T-helper 2 cell treated with Interferon-gamma antibody and Interleukin-4, amounts not matched to agents 5 μg/mL and 100 μg/mL, for 36 hours (primary cell): ENCODE measurements at places on chromosomes 6 and 20.

- DNase-seq: peak; percentile 17
Observed at GRCh38 chr6:131923356-131923755, 27.8 kb downstream of the CCN2 start.

DNA sequence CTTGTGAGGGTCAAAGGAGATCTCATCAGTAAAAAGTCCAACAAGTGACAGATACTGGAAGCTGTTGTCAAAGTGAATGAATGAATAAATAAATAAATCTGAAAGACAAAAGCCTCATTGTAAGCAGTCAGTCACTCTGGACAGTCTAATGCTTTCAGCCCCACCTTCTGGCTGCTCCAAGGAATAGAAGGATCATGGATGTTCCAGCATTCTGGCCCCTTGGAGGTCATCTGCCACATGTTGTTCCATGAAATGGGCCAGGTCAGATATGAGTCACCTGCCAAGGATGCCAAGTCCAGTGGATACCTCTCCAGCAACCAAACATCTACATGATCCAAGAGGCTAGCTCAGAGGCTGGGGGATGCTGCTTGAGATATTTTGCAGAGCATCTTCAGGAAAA is 185.6 kb downstream of the BMP7 start:
- no peak for DNase-seq

GRCh38 chr6:16391451-16391912 is 153.1 kb downstream of the GMPR start:
- no peak for DNase-seq

DNA sequence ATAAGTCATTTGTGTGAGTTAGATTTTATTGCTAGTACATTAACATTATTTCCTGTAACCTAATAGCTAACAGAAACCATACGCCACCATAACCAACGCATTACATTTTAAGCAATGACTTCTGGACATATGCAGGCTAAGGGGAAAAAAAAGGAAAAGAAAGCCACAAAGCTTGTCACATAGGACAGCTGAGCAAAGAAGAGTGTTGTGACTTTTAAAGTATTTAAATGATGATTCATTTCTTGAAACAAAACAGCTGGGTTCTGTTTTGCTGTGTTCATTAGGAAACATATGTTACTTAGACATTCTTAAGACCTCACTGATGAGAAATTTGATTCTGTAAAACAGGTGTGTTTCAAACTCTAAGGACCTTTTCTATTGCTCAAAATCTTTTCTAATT is 171.4 kb downstream of the COL9A1 start:
- no peak for DNase-seq

GRCh38 chr6:139588076-139588639 is 213.7 kb upstream of the CITED2 start:
- no peak for DNase-seq

- no peak for DNase-seq
Observed at GRCh38 chr6:137156650-137157049, 16.8 kb downstream of the IL22RA2 start.

DNA sequence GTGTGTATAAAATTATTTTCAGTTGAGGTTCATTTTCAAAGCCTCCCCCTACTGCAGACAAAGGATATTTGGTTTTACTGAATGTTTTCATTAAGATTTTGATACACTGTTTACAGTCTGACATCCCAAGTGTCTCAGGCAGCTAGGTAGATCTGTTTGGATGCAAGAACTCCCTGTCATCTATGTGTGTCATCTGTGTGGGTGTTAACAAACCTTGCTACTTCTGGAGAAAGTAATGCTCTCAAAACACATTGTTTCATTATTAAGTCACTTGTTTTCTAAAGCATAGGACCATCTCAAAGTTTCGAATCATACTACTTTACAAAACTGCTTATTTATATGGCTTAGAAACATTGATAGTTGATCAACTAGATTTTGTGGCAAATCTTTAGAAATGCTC is 114.5 kb upstream of the TMEM170B start:
- DNase-seq: peak; percentile 37

- DNase-seq: no peak
Observed at GRCh38 chr6:57302477-57302876, 15.0 kb upstream of the PRIM2 start.

- no peak for DNase-seq
Observed at GRCh38 chr6:3312604-3313231, 54.0 kb downstream of the PSMG4 start.

DNA sequence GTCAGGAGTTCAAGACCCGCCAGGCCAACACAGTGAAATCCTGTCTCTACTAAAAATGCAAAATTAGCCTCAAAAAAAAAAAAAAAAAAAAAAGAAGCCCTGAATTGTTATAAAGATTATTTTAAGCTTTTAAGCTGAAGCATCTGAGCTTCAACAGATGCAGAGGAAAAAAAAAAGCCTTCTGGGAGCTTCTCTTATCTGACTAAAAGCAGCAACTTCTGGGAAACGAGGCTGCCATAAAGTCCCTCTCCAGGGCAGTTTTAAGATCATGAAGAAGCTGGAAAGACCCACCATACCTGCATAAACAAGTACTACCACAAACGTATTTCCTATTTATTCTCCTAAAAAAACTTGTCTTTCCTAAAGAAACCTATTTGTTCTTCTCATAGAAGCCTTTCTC is 3.6 kb downstream of the SERINC3 start:
- DNase-seq: no peak

DNA sequence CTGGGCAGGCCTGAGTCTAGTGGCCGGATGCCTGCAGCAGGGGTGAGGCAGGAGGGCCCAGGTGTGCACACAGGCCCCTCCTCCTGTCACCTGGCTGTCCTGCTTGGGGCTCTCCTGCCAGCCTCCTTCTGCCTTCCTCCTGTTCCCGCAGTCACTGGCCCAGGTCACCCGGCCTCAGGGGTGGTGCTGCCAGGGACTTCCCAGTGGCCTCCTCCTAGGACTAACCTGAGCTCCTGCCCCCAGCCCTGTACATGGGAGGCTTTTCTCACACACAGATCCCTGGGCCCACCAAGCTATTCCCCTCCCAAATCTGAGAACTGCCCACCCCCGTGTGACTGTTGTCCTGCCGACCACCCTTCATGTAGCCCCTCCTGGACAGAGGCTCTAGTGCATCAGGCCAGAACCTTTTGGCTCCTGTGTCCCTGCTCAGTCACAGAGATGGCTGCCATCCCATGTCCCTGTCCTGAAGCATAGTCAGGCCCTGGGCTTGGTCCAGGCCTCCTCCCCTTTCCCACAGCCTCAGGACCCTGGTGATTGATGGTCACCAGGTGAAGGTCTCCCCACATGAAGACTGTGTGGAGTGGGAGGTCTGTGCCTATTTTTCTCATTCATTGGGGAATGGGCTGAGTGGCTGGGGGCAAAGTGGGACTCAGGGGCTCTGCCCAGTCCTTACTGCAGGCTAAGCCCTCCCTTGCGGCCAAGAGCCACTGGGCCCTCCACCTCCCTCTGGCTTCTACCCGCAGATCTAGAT is 1.1 kb upstream of the ULBP1 start:
- no peak for DNase-seq

DNA sequence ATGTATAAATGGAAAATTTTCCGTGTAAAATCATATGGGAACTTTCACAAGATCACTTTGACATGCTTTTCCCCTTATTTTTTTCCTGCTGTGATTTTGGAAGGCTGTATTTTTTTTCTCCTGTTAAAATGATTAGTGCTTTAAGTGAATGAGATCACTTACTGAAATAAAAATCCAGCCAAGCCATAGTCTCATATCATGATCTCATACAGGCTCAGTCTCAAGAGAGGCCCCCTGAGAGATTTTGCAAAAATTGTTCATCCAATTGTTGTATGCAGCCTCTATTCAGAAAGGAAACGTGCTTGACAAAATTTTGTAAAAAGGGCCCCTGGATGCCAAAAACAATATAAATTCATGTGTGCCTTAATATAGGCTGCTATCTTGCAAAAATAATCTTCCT is 528.2 kb downstream of the HDGFL1 start:
- DNase-seq: no peak

- no peak for DNase-seq
Observed at GRCh38 chr6:132179955-132180354, 221.3 kb downstream of the MOXD1 start.

DNA sequence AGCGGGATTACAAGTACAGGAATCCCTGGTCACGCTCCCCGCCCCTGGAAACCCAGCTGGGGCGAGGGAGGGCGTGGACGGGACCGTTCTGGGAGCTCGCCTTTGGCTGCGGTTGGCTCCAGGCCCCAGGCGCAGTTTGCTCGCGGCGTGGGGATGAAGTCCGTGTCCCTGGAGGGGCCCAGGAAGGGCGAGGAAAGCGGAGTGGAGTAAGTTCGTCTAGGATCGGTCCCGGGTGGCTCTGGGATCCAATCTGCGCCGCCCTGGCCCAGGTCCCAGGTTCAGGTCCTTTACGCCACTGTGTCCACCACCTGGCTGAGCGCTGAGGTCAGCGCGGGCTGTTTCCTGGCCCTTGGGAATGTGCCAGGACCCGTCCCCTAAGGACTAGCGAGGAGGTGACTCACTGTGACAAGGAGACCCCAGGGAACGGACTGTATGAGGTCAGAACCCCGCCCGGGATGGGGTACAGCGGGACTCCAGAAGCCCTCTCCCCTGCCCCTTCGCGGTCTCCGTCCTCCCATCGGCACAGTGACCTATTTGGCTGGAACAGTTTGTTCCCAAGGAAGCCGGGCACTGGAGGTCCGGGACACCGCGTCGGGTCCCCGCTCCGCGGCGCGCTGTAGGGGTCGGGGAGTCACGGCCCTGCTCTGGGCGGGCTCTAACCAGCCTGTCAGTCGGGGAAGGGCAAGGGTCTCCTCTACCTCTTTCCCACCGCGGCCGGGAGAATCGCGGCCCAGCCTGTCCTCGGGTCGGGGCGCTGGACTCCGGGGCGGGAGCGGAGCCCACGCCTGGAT is 724 bp downstream of the CDKN1A start:
- DNase-seq: peak; percentile 30

- DNase-seq: no peak
Observed at GRCh38 chr6:160071805-160072690, 49.6 kb upstream of the SLC22A1 start.

- DNase-seq: no peak
Observed at GRCh38 chr6:53623497-53623896, 42.1 kb downstream of the KLHL31 start.

DNA sequence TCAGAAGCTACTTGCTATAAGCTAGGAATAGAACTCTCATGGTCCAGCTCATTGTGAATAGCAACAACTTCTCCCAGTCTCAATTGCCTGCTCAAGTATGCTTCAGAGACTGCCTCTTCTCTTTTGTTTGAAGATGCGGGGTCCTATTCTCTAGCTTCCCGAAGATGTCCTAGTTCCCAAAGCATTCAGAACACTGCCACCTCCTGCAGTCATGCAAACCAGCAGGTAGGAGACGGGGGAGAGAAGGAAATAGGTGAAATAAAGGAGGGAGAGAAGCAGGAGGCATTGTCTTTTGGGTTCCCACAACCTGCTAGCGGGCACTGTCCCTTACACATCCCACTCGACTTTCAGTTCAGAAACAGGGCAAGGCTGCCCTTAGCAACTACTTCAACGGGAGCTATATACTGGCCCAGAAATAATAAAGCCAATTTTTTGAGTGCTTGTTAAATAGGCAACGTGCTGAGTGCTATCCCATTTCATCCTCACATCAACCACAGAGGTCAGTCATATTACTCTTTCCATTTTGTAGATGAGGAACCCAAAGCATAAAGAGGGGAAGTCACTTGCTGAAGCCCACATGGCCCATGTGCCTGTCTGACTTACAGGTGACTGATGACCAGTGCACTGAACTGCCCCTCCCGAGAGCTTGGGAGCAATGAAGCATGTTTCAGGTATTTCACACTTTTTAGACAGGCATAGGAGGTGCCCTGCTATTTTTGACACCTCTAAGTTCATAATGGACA is 61.9 kb upstream of the ATXN1 start:
- DNase-seq: no peak

GRCh38 chr20:57570145-57570850 is 9.4 kb downstream of the PCK1 start:
- no peak for DNase-seq

- DNase-seq: no peak
Observed at GRCh38 chr20:32702706-32703425, 29.1 kb upstream of the C20orf203 start.
